ENCODE measurements at places on chromosomes 1 and 21.

DNA sequence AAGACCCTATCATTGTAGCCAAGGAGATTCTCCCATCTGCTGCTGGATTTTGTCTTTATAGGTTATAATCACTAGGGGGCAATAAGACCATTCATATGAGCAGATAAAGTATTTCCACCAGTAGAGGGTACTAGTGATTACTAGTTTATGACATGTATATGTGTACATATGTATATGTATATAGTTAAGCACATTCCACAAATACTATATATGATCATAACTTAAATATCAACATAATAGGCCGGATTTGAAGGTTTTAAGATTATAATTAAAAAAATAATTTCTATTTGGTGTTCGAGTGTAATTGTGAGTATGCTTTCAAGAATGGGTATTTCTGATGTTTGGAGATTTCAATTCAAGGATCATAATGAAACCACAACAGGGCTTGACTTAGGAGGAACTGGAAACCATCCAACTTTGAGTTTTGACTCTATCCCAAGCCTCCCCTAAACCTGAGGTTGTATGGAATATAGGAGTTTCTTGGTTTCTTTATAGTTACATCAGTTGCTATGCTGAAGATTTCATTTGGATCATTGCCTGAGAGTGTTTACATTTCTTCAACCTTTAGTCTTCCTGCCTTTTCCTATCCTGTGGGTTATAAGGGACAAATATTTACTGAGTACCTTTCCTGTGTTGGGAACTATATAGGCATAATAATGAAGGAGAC, 16.9 kb downstream of the TCEANC2 start:
- DNase-seq: no peak

GRCh38 chr1:205963352-205964155, 20.3 kb upstream of the SLC26A9 start:
- DNase-seq: no peak

DNA sequence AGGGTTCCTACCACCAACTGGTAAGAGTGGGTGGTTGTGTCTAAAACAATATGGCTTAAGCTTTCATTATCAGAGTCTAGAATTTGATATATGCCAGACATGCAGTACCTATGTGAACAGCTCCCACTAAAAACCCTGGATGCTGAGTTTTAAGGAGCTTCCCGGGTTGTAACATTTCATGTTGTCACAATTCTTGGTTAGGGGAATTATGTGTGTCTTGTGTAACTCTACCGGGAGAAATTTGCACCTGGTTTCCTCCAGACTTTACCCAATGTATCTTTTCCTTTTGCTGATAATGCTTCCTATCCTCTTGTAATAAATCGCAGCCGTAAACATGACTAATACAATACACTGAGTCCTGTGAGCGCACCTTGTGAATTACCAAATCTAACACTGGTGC, 48.3 kb downstream of the ARID4B start:
- DNase-seq: no peak

- no peak for DNase-seq
Measured at GRCh38 chr1:34924759-34925555, 4.5 kb downstream of the DLGAP3 start.

- DNase-seq: no peak
Measured at GRCh38 chr1:166980383-166980782, 5.0 kb upstream of the ILDR2 start.

- no peak for DNase-seq
Measured at GRCh38 chr1:236035681-236036101, 29.2 kb downstream of the NID1 start.

- no peak for DNase-seq
Measured at GRCh38 chr21:40120940-40121575, 253.8 kb downstream of the PCP4 start.

- DNase-seq: no peak
Measured at GRCh38 chr1:116870300-116870699, 39.4 kb upstream of the PTGFRN start.

- DNase-seq: no peak
Measured at GRCh38 chr1:203180611-203181330, 5.1 kb upstream of the MYBPH start.
